ENCODE measurements at places on chromosomes 5 and 9. TPM values are rescaled to one million over a fixed set of nuclear protein-coding genes. Genes with fewer than 3 reads are reported as not detected.

OR1J2 gene
- not detected for total RNA-seq

DNA sequence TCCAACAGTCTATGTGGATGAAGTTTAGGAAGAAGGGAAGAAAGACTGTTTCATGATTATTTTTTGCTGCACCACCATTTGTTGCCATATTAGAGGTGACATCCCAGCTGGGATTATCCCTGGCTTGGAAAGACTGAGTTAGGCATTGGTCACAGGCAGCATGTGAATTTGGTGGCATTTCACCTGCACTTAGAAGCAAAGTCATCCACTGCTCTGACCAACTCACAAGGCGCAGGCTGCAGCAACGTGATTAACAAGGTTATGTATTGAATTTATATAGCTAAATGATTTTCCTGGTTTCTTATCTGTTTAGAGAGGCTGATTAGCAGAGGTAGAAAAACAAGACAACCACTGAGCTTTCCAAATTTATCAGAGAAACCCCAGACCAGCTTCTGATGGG lies 2.7 kb downstream of the FYB1 start:
- H3K36me3 ChIP-seq, result no peaks in the 10 kb centered on the region
- DNase-seq, result no peak
- H3K27ac ChIP-seq, result no peak overlapping the region
- H3K4me1 ChIP-seq, result peaks cover 52% of the 10 kb centered on the region

DNA sequence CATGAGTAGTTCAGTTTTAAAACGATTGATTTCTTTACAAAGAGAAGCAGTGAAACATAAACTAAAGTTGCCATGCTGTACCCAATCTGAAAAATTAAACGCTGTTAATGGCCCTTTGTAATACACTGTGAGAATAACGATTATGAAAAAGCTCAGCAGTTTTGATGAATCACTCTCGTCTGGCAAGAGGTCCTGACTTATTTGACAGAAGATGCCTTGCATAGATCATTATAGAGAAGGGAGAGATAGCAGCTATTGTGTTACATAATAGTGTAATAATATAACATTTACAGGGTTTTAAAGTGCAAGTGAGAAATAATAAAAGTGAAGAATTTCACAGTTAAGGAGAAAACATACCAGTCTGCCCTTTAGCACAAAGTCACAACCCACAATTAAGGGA lies 361.5 kb upstream of the CDH10 start:
- no peaks in the 10 kb centered on the region for H3K27me3 ChIP-seq
- no peaks in the 10 kb centered on the region for H3K36me3 ChIP-seq
- no peaks in the 10 kb centered on the region for H3K4me1 ChIP-seq

- DNase-seq, result no peak
- H3K27me3 ChIP-seq, result peaks cover 23% of the 10 kb centered on the region
- H3K36me3 ChIP-seq, result no peaks in the 10 kb centered on the region
Measured at GRCh38 chr9:134864821-134865190, 15.8 kb upstream of the FCN2 start.

DNA sequence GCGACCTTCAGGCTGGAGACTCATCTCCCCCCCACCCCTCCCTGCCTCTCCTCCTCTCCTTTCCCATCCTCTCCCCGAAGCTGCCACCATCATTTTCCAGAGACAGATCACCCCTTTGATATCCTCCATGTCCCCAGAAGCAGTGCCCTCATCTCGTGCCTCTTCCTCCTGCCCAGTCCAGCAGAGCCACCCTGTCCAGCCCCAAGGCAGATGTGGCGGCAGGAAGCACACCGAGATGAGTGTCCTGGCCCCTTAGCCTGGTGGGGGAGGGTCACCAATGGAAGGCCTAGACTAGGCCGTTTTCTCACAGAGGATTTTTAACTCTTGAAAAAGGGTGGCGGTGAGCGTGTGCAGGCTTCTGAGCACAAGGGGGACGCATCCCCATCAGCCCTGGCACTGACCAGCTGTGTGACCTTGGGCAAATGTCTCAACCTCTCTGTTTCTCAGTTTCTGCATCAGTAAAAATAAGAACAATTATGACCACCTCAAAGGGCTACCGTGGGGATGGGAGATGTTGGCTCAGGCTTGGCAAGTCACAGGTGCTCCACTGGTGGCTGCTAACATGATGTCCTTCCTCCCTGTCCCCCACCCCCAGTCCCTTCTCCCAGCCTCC lies 48.9 kb downstream of the SARDH start:
- no peaks in the 10 kb centered on the region for H3K36me3 ChIP-seq
- no peak overlapping the region for H3K4me3 ChIP-seq

- no peak overlapping the region for H3K4me3 ChIP-seq
- no peak for DNase-seq
- no peaks in the 10 kb centered on the region for H3K4me1 ChIP-seq
- peaks cover 4% of the 10 kb centered on the region for H3K27me3 ChIP-seq
- no peaks in the 10 kb centered on the region for H3K36me3 ChIP-seq
Measured at GRCh38 chr9:84224246-84224645, 116.3 kb downstream of the SLC28A3 start.

GRCh38 chr5:158725297-158725851 lies 374.3 kb downstream of the EBF1 start:
- H3K27ac ChIP-seq, result no peak overlapping the region
- H3K4me1 ChIP-seq, result no peaks in the 10 kb centered on the region
- no peak overlapping the region for H3K4me3 ChIP-seq
- H3K36me3 ChIP-seq, result no peaks in the 10 kb centered on the region

LEAP2 gene
- 0.41 TPM for total RNA-seq

DNA sequence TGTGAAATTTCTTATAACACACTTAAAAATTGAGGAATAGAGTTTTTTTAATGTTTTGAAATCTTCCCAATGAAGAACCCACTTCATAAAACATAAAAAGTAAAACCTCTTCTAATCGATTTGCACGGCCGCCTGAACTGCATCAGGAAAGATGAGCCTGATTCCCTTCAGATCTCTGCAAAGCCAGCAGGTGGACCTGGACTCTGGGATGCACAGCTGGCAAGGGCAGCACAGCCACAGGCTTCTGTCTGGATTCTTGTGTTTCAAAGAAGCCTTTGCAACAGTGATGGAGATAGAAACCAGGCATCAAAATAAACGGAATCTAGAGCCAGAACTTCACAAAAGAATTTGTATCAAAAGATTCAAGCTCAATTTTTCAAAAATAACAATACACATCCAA lies 36.0 kb upstream of the SPATA31C2 start:
- no peak overlapping the region for H3K27ac ChIP-seq
- no peaks in the 10 kb centered on the region for H3K27me3 ChIP-seq
- no peak for DNase-seq
- no peaks in the 10 kb centered on the region for H3K4me1 ChIP-seq
- peaks cover 4% of the 10 kb centered on the region for H3K36me3 ChIP-seq

DNA sequence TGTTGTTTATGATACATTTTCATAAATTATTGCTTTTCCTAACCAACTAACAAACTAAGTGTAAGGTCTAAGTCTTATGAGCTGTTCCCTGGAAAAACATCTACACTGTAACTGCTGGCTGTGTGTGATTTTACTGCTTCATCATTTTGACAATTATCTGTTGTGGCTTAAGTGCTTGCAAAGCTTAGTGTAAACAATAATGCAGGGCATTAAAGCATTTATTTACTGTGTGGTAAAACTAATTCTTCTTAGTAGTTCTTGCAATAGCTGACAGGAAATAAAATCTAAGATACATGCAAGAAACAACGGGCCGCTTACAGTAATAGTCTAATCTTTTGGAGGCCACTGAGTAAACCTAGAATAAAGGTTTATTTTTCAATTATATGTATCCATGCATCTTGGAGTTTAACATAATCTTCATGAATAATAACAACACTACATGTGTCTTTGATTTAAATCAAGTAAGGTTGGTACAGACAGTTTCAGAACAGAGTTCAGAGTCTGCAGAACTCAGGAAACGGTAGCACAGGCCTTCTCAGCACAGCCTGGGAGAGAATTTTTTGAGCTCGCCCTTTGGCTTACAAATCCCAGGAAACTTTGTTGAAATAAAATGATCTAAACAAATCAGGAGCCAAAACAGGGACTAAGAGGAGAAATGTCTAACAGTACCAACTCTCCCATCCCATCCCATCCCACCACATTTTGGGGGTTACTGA lies 473.1 kb downstream of the NR2F1-AS1 start:
- no peaks in the 10 kb centered on the region for H3K27me3 ChIP-seq
- H3K4me3 ChIP-seq, result no peak overlapping the region
- DNase-seq, result no peak
- no peaks in the 10 kb centered on the region for H3K36me3 ChIP-seq

DNA sequence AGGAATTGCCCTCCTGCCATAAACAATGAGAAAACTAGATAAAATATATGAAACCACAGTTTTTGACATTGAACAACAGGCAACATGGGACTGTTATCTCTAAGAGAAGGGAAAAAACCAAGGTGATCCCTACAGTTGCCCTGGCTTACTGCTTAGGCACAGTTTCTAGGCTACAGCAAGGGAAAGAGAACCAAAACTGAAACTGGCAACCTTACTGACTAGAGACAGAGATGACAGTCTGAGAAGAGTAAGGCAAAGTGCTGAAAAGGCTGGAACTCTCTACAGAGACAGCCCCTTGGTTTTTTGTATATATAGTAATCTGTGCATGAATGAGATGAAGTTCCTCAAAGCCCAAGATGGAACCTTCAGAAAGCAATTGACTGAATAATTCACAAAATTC lies 36.2 kb upstream of the REEP2 start:
- no peak overlapping the region for H3K27ac ChIP-seq
- no peaks in the 10 kb centered on the region for H3K4me1 ChIP-seq
- no peaks in the 10 kb centered on the region for H3K27me3 ChIP-seq
- DNase-seq, result no peak

- H3K4me1 ChIP-seq, result peaks cover 11% of the 10 kb centered on the region
- H3K27ac ChIP-seq, result no peak overlapping the region
- no peak for DNase-seq
Measured at GRCh38 chr9:134361426-134361825, 35.2 kb downstream of the RXRA start.

PCDH12 gene
- 0.48 TPM for total RNA-seq

GRCh38 chr9:101398930-101399642 lies 435 bp downstream of the ZNF189 start:
- peaks cover 70% of the 10 kb centered on the region for H3K36me3 ChIP-seq
- H3K27me3 ChIP-seq, result peaks cover 3% of the 10 kb centered on the region
- no peak for DNase-seq
- H3K27ac ChIP-seq, result peak overlapping the region; percentile 98
- H3K4me1 ChIP-seq, result peaks cover 46% of the 10 kb centered on the region
- H3K4me3 ChIP-seq, result peak overlapping the region; percentile 98

- no peak overlapping the region for H3K27ac ChIP-seq
- no peaks in the 10 kb centered on the region for H3K36me3 ChIP-seq
- DNase-seq, result no peak
- no peak overlapping the region for H3K4me3 ChIP-seq
- no peaks in the 10 kb centered on the region for H3K4me1 ChIP-seq
Measured at GRCh38 chr9:85077944-85078343, 408.4 kb downstream of the NTRK2 start.

EPB41L4B gene
- total RNA-seq, result 0.13 TPM

GRCh38 chr5:180799194-180799593 lies 3.4 kb downstream of the MGAT1 start:
- no peak for DNase-seq
- peak overlapping the region; percentile 96 for H3K27ac ChIP-seq
- peak overlapping the region; percentile 100 for H3K4me3 ChIP-seq
- peaks cover 73% of the 10 kb centered on the region for H3K4me1 ChIP-seq
- peaks cover 49% of the 10 kb centered on the region for H3K36me3 ChIP-seq

CORO2A gene
- total RNA-seq, result 1.6 TPM

DNA sequence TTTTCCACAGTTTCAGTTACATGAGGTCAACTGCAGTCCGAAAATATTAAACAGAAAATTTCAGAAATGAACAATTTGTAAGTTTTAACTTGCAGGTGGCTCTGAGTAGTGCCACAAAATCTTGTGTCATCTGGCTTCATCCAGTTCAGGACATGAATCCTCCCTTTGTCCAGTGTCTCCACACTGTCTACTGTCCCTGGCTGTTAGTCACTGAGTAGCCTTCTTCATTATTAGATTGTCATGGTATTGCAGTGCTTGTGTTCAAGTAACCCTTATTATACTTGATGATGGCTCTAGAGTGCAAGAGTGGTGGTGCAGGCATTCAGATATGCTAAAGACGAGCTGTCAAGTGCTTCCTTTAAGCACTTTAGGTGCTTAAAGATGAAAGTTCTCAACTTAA lies 65.3 kb downstream of the CFAP95 start:
- no peak overlapping the region for H3K27ac ChIP-seq
- peaks cover 39% of the 10 kb centered on the region for H3K4me1 ChIP-seq
- H3K4me3 ChIP-seq, result no peak overlapping the region
- no peaks in the 10 kb centered on the region for H3K27me3 ChIP-seq

DNA sequence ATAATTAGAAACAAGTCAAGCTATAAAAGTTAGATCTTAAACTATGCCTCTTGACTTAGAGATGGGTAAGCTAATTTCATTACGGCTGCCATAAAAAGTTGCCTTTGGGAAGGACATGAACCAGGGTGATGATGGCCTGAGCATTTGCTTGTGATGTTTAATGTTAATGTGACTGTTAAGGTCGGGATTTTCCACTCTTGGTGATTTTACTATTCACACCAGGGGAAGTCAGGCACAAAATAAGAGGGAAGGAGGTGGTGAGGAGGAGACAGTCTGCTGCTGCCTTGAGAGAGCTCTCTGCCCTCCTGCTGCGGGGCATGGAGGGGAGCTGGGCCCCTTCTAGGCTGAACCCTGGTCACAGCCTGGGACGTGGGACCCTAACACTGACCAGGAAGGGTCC lies 34.4 kb downstream of the AHRR start:
- peaks cover 22% of the 10 kb centered on the region for H3K36me3 ChIP-seq
- H3K4me1 ChIP-seq, result no peaks in the 10 kb centered on the region
- H3K27me3 ChIP-seq, result peaks cover 6% of the 10 kb centered on the region
- H3K4me3 ChIP-seq, result no peak overlapping the region
- peak overlapping the region; percentile 22 for H3K27ac ChIP-seq

PTPN3 gene
- not detected for total RNA-seq

SLC34A1 gene
- not detected for total RNA-seq

FOXD4L4 gene
- not detected for total RNA-seq

DNA sequence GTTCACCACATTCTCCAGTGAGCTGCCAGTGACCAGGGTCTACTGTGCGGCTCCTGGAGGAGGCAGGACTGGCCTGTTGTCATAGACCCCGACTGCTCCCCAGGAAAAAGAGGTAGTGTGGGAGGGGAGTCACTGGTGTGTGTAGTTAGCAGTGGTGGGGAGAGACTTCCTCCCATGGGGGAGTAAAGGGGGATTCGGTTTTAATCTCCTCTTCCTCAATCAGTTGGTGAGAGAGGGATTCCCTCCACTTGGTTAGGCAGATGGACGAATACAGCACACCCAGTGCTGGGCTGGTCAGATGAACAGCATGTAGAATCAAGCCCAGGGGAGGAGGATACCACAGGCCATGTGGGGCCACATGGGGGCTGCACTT lies 207.6 kb upstream of the S1PR3 start:
- no peak overlapping the region for H3K4me3 ChIP-seq
- peaks cover 2% of the 10 kb centered on the region for H3K27me3 ChIP-seq
- H3K36me3 ChIP-seq, result no peaks in the 10 kb centered on the region
- no peak for DNase-seq
- no peak overlapping the region for H3K27ac ChIP-seq
- H3K4me1 ChIP-seq, result peaks cover 29% of the 10 kb centered on the region

- peak overlapping the region; percentile 90 for H3K27ac ChIP-seq
- H3K27me3 ChIP-seq, result peaks cover 49% of the 10 kb centered on the region
- H3K4me1 ChIP-seq, result peaks cover 94% of the 10 kb centered on the region
- DNase-seq, result no peak
- peak overlapping the region; percentile 28 for H3K4me3 ChIP-seq
Measured at GRCh38 chr5:14415024-14415697, 166.4 kb upstream of the OTULINL start.

FNBP1 gene
- total RNA-seq, result 39.3 TPM

CDH10 gene
- total RNA-seq, result 0.20 TPM

KCNIP1 gene
- not detected for total RNA-seq

GRCh38 chr5:139820606-139821005 lies 25.0 kb downstream of the PSD2 start:
- peaks cover 5% of the 10 kb centered on the region for H3K36me3 ChIP-seq
- H3K27ac ChIP-seq, result no peak overlapping the region
- H3K4me1 ChIP-seq, result no peaks in the 10 kb centered on the region
- no peak for DNase-seq
- peaks cover 52% of the 10 kb centered on the region for H3K27me3 ChIP-seq

SPATA31D3 gene
- total RNA-seq, result not detected
